IPS DF 6.9 (cell line): ENCODE measurements at places on chromosomes 6 and 20.

GRCh38 chr20:54085910-54086309 is 15.5 kb upstream of the BCAS1 start:
- no peak for DNase-seq

GRCh38 chr20:5039889-5040288 is 38.6 kb upstream of the SLC23A2 start:
- DNase-seq: no peak

GRCh38 chr6:156647991-156648390 is 129.2 kb upstream of the ARID1B start:
- DNase-seq: no peak

GRCh38 chr6:115524821-115525220 is 535.9 kb downstream of the FRK start:
- no peak for DNase-seq
